Non-pigmented ciliary epithelial cell (primary cell): ENCODE measurements at places on chromosomes 12 and 14.

GRCh38 chr12:12717586-12718380 lies 615 bp downstream of the CDKN1B start:
- DNase-seq, result no peak

DNA sequence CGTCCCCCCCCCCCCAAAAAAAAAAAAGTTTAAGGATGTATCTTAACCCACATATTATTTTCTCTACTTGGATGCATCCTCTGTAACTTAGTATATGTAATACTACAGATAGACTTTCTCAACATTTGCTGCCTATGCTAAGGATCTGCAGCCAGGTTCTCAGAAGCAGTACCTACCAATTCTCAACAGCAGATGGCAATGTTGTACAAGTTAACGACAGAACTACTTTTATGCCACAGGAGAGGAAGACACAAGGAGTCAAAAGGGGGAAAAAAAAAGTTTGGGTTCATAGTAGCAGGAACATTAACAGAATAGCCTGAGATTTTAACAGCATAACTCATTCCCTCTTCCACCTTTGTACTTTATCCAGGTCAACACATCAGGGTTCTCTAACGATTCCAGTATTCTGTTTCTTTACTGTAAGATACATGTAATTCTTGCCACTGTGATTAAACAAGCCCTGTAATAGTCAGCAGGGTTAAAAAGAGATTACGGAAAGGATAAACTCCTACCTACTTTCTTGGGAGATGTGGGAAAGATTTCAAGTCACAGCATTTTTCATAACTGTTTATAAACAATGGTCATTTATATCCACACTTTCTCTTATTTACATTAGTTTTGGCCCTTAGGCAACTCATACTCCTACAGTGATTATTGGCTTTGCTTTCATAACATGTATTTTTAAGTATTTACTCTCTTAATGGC lies 5.7 kb upstream of the NEK9 start:
- DNase-seq, result no peak

DNA sequence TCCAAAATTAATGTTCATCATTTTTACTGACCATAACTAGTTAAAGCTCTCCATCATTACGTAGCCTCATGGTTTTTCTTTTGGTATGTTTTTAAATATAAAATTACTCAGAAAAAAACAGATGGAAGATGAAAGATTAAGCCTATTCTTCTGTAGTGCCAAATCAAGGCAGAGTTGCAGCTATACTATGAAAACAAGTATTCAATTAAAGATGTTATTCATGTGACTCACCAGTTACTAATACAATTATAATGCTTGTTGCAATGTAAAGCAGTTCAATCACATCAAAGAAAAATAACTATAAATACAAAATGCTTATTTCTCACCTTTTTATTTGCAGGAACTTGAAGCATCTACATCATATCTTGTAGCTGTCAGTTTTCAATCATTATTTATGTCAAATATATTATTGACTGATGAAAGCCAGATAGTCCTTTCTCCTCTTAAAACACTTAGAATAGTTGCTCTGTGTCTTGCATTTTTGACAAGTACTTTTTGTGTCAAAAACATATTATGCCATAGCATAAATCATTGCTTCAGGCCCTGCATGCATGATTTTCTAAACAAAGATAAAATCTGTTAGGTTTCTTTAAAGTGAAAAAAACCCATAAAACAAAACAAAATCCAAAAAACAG lies 36.0 kb upstream of the TRHDE start:
- DNase-seq, result no peak

DNA sequence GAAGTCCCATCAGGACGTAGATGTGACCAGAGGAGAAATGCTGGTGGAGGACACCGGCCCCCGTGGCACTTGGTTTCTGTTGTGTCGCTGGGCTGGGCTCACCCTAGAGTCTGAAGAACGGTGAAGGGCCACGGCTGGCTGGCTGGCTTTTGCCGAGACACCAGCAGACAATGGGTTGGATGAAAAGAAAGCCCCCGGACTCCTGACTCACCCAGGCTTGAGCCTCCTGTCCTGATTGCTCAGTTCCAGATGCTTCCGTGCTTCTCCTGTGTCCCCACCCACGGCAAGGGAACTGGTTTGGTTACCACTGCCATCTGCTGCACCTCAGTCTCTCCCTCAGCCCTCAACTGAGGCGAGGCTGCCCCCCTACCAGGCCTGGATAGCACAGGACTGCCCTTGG lies 10.4 kb upstream of the ENDOU start:
- no peak for DNase-seq

- DNase-seq, result peak; percentile 44
Measured at GRCh38 chr12:27462151-27462694, 15.7 kb downstream of the SMCO2 start.

GRCh38 chr12:94204499-94205247 lies 56.3 kb downstream of the PLXNC1 start:
- no peak for DNase-seq

GRCh38 chr14:44528180-44528579 lies 21.1 kb upstream of the FSCB start:
- DNase-seq, result no peak

DNA sequence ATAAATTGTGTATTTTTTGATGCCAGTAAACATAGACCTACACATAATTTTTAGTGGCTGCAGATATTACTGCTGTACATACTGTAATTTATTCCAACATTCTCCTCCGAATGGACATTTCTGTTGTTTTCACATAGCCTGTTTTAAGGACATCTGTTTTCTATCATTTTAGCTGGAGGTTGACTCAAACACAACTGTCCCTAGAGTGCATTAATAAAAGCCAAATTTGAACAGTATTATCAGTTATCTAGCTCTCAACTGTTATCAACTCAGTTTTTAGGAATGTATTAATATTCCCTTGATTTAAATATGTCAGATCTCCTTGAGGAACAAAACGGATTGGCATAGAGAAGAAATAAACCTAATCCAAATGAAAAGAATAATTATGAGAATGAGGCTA lies 17.2 kb upstream of the PIWIL1 start:
- DNase-seq, result no peak

GRCh38 chr12:99709619-99710018 lies 62.1 kb downstream of the GARIN6 start:
- no peak for DNase-seq

DNA sequence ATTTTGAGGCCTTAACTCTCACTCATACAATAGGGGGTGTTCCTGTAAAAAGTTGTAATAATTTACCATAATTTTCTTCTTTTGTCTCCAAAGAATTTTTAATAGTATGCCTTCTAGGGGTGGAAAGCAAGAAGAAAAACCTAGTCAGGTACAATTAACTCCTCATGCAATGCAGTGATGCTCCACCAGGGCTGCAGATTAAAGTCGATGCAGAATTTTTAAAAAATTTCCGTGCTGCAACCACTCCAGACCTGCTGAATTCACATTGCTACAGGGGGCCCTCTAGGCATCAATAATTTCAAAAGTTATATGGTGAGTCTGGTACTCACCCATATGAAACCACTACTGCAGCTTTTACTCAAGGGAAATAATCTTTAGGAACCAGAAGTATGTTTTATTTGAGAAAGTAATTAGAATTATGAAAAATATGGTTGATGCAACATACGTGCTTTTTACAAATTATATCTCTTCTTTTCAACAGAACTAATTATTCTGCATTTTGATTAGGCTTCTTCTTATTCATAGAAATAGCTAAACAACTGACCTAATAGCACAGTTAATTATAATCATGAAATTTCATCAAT lies 353.2 kb downstream of the BCAT1 start:
- DNase-seq, result no peak

DNA sequence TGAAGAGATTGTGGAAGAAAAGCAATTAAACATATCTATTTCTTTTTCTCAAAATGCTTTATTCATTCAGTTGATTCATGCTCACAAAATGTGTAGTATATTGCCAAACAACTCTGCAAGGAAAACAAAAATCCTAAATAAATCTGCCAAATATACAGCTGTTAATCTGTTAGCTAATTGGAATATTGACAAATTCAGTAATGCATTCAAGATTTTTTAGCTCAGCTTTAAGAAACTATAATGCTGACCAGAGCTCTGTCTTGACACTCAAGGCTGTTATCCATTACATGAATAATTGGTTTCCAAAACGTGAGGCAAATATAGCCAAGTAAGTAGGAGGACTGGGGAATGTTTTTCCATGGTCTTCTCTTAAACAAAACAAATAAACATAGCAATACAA lies 146.8 kb downstream of the TMTC2 start:
- DNase-seq, result no peak

- no peak for DNase-seq
Measured at GRCh38 chr12:88576866-88577265, 3.4 kb downstream of the KITLG start.

GRCh38 chr12:124321040-124321481 lies 26.2 kb downstream of the RFLNA start:
- DNase-seq, result no peak

DNA sequence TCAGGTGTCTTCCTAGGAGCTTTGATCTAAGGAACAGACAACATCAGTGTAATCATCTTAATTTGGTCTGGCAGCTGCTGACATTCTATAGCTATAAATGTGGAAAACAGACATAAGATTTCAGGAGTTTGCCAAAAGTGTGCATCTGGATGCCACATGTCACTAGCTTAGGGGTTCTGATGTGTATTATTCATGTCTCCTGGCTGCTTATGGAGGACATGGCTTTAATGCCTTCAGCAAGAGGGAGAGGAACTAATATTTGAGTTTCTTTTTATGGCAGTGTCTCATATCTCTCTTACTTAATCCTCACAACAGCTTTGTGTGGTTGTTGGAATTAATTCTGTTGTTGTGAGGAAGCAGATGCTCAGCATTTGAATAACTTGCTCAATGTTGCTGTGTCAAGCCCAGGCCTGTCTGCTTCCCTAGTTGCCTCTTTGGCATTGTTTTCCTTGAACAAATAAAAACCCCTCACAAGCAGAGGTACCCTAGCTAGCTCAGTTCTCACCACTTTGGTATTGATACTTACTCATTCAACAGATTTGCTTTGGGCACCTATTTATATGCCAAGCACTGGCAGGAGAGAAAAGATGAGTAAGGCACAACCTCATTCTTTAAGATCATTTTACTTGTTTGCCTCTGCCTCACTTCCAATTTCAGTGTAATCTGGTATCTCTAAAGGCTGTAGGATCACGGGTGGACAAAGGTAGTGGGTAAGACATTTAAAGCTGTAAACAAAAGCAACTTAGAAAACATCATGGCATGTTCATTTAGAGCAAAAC lies 39.8 kb upstream of the EID3 start:
- DNase-seq, result no peak

- DNase-seq, result no peak
Measured at GRCh38 chr12:27382171-27382795, 49.6 kb downstream of the BMAL2 start.

- DNase-seq, result no peak
Measured at GRCh38 chr12:117968826-117969659, at the start of gene KSR2. Gene KSR2, minus strand, starts transcription at chr12:117968990. Its CDS starts 735 bp downstream, at chr12:117968255.

GRCh38 chr14:105379946-105380345 lies 18.4 kb upstream of the TEX22 start:
- DNase-seq, result no peak

DNA sequence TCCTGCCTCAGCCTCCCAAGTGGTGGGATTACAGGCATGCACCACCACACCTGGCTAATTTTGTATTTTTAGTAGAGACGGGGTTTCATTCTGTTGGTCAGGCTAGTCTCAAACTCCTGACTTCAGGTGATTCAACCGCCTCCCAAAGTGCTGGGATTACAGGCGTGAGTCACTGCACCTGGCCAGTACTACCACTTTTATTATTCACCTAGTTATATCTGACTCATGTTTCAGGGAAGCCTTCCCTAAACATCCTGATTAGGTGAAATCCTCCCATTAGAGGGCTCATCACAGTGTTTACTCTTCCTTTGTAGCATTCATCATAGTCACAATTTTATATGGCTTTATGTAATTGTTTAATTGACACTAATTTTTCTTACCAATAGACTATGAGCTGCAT lies 295.3 kb upstream of the SOX5 start:
- DNase-seq, result no peak

DNA sequence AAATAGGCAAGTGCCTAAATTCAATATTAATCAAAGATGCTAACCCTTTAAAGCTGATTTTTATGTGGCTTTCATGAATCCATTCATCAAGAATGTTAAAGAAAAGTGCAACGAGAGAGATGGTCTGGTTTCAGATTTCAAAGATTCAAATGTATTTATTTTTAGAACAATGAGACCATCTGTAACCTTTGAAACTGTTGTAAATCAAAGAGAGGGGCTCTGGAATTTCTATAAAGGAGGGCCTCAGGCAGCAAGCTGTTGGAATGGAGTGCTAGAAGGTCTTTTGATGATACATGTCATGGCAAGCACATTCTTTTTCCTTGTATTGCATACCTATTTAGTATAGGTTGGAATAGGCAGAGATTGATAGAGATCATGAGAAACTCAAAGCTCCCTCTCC lies 433.0 kb downstream of the LRIG3 start:
- DNase-seq, result no peak

DNA sequence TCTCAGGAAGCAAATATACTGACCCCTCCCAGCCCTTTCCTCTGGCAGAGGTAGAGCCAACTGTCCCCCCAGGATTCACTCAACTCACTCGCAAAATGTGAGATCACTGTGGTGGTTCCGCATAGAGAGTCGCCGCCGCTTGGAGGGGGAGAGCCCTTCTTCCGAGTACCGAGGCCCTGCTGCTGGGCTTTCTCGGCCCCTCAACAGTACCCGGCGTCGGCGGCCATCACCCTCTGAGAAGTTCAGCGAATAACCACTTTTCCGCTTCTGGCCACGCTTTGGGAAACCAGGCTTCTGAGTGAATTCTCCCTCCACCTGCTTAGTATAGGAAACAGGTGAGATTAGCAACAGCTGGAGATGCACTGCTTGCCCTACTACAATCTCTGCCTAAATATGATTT lies 31.1 kb downstream of the BAZ2A start:
- no peak for DNase-seq

DNA sequence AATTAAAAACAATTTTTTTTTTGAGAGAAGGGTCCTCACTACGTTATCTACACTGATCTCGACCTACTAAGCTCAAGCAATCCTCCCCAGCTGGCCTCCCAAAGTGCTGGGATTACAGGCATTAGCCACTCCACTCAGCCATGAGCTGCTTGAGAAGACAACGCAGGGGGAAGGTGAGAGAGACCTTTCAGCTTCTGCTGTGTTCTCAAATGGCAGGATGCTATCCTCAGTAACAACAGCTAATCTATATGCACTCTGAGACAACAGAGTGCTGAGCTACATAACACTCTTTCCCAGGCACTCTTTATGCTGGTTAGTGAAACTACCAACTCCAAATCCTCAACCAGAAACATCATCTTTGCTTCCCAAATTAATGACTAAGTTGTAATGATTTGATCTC lies 526.1 kb downstream of the CCER1 start:
- DNase-seq, result no peak

- no peak for DNase-seq
Measured at GRCh38 chr14:53306267-53306721, 153.2 kb upstream of the DDHD1 start.

DNA sequence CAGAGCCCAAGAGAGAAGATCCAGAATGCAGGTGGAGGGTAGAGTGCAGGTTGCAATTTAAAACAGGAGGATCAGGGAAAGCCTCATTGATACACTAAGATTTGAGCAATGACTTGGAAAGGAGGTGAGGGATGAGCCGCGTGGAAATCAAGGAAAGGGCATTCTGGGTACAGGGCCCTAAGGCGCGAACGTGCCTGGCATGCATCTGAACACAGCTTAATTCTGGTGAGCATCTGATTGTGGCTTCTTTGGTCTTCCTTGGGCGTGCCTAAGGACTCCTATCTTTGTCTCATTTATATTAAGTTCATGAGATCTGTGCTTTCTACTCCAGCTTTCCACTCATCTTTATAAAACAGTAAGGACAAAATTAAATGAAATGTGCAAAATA lies 79.3 kb downstream of the NTF3 start:
- no peak for DNase-seq

- DNase-seq, result no peak
Measured at GRCh38 chr12:11808931-11809330, 159.5 kb downstream of the ETV6 start.

- DNase-seq, result no peak
Measured at GRCh38 chr12:112904571-112904970, 2.2 kb upstream of the OAS1 start.
